Suprapubic skin (tissue), 4 donors: ENCODE measurements at places on chromosomes 12 and 14.

GRCh38 chr12:6929466-6930452 lies 2.0 kb downstream of the ATN1 start:
- DNase-seq: no peak

DNA sequence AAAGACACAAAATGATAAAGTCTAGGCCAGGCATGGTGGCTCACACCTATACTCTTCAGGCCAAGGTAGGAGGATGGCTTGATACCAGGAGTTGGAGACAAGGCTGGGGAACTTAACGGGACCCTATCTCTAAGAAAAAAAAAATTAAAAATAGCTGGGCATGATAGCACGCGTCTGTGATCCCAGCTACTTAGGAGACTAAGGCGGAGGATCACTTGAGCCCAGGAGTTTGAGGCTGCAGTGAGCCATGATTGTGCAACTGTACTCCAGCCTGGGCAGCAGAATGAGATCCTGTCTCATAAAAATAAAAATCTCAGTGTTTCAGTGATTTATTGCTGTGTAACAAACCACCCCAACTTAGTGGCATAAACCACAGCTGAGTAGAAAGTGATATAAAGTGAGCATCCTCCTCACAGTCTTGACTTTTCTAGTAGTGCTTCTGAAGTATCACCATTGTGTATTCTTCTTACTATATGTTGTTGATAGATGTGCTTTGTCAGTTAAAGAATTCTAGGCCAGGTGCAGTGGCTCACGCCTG lies 10.6 kb upstream of the ATF1 start:
- DNase-seq: no peak

DNA sequence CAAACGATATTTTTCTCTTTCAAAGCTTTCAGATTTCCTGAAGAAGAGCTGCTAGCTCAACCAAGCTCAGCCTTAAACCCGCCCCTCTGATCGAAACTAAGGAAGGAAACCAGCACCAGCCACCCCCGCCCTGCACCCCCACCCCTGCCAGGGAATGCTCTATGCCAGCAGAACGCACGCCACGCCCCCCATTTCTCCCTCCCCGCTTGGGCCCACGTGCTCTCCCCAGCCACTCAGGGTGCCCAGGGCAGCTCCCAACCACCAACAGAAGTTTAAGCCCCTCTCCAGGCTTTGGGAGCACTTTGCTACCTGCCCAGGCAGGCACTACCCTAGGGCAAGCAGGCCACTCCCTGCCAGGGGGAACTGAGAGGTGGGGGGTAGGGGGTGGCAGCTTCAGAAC lies 18.8 kb upstream of the KRT78 start:
- no peak for DNase-seq

DNA sequence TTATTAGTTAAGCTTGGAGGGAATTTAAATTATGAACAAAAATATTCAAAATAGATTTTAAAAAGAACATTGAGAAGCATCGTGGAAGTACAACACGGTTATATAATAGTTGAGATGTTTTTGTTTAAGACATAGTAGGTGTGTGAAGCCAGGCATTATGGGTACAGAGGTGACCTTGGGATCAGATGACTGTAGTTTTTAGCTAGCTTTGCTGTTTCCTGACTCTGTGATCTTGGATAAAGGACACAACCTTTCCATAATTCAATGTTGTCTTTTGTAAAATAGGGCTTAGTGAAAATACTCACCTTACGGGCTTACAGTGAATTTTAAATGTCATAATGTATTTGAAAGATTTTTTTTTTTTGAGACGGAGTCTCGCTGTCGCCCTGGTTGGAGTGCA lies 239.7 kb downstream of the SLC2A13 start:
- no peak for DNase-seq
